BJ (cell line): ENCODE measurements at places on chromosomes 2 and 18.

GRCh38 chr2:190340369-190340768 is 3.0 kb upstream of the INPP1 start:
- DNase-seq = no peak

GRCh38 chr2:149394864-149395263 is 64.5 kb downstream of the LYPD6 start:
- no peak for DNase-seq

GRCh38 chr2:178943745-178944144 is 106.2 kb downstream of the CCDC141 start:
- no peak for DNase-seq

- no peak for DNase-seq
Measured at GRCh38 chr2:231334179-231334930, 61.2 kb upstream of the B3GNT7 start.

DNA sequence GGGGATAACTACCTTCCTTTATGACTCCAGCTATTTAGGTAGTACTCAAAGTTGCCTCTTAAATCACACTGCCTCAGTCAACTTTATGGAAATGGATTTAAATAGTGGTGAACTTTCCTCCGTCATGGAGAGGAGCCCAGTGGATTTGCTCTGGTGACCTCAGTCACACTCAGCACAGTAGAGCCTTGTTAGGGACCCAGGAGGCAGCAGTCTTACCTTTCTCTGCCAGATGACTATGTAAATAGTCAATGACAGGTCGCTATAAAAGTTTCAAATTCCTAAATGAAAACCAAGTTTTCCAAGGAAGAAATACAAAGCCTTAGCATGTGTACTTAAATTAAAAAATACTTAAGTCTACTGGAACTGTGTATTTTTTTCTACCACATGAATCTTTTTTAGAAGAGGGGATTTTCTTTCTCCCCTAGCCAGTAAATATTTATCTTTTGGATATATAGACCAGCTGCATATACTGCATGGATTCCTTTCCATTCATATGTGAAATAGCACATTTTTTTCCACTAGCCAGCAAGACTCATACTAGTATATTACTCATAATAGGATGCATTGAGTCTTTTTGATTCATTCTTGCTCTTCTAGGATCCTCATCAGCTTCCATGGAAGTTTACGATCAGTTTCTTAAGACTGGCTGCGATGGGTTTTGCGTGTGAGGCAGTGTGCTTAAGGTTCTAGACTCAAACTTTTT is 147.1 kb downstream of the FMNL2 start:
- DNase-seq = no peak

DNA sequence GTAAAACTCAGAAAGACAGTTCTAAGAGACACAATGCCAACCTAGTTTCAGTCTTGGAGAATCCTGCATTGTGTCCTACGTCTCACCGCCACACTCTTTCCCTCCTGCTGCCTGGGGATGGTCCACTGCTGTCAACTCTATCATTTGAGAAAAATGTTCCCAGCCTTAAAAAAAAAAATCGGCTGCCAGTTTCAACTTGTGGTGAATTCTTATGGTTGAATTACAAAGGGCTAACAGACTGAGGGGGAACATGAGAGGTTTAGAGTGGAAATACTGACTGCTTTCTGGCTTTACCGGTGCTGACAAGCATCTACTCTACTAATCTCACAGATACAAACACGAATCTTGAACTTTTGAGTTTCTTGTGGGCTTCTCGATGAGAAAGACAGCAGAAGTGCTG is 74.0 kb downstream of the NAB1 start:
- DNase-seq = no peak

DNA sequence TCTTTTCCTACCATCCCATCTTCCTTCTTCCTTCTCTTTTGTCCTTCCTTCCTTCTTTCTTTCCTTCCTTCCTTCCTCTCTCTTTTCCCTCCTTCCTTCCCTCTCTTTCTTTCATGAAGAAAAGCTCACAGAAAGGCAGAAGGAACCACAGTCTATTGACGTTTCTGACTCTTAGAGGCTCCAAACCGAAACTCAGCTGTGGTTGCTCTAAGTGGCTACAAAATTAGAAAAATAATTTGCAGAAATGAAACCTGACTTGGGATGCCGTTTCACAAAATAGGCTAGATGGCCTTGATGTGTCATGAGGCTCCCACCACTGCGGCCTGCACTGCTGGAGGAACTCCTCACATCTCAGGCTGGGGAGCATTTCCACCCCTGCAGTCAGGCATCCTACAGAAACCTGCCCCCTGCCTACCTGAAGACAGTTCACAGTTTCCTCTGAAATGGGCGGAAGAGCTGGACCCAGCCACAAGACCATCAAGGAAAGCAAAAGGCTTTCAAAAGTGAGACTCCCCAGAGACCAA is 165.6 kb downstream of the SMAD7 start:
- DNase-seq = no peak

- DNase-seq = no peak
Measured at GRCh38 chr2:179250095-179250494, 14.5 kb downstream of the SESTD1 start.

DNA sequence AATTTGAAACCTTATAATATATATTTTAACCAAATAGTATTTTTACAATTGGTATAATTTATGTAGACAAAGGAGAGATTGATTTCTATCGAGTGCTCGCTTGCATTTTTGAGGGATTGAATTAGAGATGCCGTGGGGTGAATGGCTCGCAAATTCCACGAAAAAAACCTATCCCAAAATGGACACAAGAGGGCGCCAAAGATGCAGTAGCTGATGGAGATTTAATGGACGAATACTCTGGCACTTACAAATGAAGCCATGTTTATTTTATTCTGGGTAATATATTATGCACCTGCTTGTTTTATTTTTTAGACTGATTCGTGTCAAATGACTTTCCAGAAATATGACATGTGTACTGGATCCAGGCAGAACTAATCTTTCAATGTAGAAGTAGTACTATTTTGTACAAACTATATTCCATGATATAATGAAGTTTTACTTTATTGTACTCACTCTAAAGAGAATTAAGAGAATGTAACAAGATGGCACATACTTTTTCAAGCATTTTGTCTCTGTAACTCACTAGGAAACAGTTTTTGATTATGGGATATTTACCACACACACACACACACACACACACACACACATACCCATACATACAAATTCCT is 505.4 kb downstream of the PLCL1 start:
- DNase-seq = no peak

DNA sequence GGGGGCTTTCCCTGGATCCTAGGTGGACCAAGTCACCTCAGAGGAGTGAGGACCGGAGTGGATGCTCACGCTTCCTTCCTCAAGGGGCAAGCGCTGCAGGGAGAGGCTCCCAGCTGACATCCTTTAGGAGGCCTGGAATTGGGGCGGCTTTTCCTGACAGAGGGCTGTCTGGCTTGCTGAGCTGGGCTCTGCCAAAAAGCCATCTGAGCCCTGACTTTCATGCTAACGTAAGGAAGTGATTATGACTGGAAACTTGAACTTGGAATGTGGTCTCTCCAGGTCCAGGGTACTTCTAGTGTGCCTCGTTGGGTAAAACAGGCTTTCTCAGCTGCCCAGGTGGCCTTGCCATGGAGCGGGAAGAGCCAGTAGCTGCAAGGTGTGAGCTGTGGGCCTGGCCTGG is 268.3 kb upstream of the SPRED2 start:
- no peak for DNase-seq

- no peak for DNase-seq
Measured at GRCh38 chr2:200158647-200159356, 147.7 kb upstream of the SPATS2L start.

DNA sequence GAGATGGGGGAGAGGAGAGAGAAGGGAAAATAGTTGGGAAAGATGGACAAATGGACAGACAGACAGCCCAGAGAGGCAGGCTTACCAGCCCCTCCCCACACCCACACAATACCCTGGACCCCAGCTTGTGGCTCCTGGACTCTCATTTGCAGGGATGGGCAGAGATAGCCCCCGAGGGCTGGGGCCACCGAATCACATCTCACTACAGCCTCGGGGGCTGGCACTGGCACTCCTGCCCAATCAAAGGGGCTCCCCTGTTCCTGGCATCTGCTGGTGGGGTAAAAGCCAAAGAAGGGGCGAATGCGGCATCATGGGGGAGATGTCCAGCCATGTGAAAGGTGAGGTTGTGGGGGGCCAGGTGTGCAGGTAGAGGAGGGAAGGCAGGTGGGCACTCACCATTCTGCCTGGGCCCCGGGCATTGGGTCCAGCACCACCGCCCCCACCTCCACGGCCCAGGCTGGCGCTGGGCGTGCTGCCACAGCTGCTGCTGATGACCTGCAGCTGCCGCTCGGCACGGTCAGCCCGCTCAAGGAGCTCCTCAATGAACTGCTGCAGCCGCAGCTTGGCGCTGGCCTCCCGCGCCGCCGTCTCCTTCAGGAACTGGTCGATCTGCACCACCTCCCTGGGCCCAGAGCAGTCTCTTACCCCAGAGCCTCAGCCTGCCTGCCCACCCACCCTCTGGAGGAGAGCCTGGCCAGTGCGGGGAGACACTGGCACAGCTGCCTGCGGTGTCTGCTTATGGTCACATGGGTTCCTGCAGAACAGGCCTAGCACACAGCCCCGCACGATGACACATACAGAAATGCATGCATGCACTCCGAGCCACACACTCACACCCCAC is 18.0 kb downstream of the FBXO41 start:
- DNase-seq = no peak

- DNase-seq = no peak
Measured at GRCh38 chr2:150385211-150385610, 102.3 kb downstream of the RND3 start.
